Aorta (tissue), 5 donors: ENCODE measurements at places on chromosomes 12 and 14. TPM values are rescaled to one million over a fixed set of nuclear protein-coding genes. Genes with fewer than 3 reads are reported as not detected.

The TSPAN9 gene
- 50.6 TPM for total RNA-seq

The SERPINA1 gene
- 17.8 TPM for total RNA-seq

The ART4 gene
- total RNA-seq: 5.6 TPM

The DLGAP5 gene
- not detected for total RNA-seq

The COQ5 gene
- 18.3 TPM for total RNA-seq

GRCh38 chr12:41287500-41288141, 99.5 kb downstream of the PDZRN4 start:
- DNase-seq: no peak

DNA sequence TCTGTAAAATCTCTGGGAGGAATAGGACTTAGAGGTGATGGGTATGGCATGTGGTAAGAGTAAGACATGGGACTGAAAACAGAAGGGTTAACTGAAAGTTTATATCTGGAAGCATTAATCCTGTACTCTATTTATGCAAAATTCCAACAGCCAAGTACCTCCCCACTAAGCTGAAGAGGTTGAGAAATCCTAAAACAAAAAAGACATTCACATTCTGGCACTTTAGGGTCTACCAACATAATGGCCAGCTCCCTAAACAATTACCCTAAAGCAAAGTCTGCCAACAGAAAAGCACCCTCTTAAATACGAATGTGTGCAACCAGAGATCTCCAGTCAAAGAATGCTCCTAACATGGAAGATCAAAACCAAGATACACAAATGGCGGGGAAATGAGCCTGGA, 87.4 kb downstream of the GTF2A1 start:
- DNase-seq: no peak

DNA sequence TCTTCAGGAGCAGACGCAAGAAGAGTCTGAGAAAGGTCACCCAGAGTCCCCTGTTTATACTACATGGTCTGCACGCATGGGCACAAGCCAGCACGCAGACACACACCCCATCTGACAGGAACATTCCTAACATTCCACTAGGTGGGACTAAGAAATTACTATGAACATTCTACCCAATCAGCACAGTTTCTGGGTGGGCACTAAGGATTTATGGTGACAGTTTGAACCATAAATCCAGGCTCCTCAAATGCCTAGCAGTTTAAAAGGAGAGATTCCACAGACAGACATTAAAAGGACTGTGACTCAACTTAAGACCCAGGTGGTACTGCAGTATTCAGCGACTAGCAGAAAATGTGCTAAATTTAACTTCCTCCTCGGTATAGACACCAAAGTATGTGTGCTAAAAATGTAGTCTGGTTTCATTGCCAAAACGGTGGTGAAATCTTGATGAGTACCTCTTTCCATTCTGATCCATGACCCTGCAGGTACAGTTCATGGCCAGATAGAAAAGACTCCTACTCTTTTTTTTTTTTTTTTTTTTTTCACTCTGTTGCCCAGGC, 16.2 kb downstream of the ABHD4 start:
- no peak for DNase-seq

GRCh38 chr12:132190012-132190755, 45.9 kb downstream of the NOC4L start:
- DNase-seq: no peak

- no peak for DNase-seq
Measured at GRCh38 chr14:58362798-58363412, 32.8 kb upstream of the TOMM20L start.

- DNase-seq: no peak
Measured at GRCh38 chr12:76223869-76224268, 124.3 kb downstream of the BBS10 start.

GRCh38 chr12:113325916-113326315, 9.0 kb downstream of the SLC8B1 start:
- DNase-seq: no peak

DNA sequence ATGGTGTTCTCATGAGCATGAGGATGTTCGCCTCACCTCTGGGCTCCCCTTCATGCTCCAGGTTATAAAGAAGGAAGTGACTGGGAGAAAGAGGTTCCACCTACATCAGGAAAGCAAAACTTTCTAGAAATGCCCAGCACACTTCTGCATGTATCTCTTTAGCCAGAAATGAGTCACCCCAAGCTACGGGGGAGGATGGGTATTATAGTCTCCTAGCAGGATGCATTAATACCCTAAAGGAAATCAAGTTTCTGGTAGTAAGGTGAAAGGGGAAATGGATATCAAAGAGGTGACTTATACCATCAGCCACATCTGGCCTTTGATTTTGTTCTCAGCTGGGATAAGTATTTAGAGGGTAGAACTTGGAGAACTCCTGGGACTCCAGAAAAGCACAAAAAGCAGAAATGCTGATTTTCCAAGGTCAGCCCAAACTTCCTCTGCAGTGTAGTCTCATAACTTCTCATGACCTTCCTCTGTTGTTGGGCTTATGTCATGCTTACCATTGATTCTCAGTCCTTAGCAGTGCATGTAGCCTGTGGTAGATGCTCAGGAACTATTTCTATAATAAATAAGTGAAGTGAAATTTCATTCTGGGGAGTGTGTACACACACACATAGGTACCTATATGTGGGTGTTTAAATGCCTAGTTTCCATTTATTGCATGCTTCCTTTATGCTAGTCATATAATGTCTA, 209.4 kb upstream of the CRY1 start:
- DNase-seq: no peak

DNA sequence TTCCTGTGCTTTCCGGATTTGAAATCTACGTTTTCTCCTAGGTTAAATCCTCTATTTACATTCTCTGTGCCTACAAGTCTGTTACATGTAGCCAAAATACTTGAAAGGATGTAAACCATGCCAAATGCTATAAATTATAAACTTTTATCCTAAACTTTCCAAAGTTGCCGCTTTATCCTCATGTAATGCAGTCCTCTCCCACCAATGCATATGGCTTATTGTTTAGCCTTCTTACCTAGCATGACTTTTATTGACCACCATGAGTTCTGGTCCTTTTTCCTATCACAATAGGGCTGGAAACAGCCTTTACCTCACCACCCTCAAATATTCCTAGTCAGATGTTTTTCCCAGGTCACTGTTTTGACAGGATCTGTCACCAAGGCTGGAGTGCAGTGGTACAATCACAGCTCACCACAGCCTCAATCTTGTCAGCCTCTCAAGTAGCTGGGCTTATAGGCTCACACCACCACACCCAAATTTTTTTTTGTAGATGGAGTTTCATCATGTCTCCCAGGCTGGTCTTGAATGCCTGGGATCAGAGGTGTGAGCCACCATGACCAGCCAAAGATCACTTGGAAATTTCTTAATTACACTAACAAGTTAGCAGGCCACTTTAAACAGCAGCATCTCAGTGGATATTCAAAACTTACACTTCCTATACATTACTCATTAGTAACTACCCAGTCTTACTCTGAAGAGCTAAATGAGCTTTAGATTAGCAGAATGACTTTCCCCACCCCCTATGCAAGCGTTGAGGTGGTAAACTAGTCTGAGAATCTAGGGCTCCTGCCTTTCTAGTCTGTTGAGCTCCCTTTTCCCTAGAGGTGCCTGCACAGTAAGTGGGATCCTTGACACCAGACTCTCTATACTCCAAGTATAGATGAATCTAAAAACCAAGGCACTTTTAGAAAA, 4.1 kb downstream of the TUBA1B start:
- no peak for DNase-seq

- no peak for DNase-seq
Measured at GRCh38 chr12:93164103-93164880, 213.4 kb upstream of the NUDT4 start.

GRCh38 chr12:1226951-1227350, 235.9 kb downstream of the ERC1 start:
- DNase-seq: no peak
